ENCODE measurements at places on chromosomes 4 and X.

- peak; percentile 78 for DNase-seq
Observed at GRCh38 chr4:155666344-155667221, at the start of gene GUCY1A1. GUCY1A1 (plus strand) TSS chr4:155666848; CDS start chr4:155696868, 30,020 bp downstream.

DNA sequence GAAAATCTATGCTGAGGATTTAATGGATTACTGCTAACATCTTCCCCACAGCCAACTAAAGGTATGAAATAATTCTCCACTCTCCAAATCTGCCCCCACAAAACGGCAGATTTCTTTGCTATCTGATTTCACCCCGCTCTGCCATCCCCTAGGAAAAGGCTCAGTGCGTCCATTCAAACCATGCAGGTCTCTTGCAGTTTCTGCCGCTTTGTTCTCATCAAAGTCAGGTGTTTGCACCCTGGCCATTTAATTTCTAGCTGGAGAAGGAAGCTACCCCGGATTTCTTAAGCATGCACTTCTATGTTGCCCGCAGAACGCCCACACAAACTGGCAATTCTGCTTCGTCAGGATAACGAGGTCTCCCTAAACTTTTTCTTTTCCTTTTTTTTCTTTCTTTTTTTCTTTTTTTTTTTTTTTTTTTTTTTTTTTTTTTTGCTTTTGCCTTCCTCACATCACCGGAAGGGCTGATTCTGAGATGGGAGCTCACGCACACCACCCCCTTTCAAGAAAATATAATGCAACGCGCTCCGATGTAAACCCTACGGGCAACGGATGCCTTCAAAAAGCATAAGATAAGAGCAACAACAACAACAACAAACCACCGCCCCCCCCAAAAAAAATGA is 3.3 kb downstream of the NLGN4X start:
- no peak for DNase-seq

DNA sequence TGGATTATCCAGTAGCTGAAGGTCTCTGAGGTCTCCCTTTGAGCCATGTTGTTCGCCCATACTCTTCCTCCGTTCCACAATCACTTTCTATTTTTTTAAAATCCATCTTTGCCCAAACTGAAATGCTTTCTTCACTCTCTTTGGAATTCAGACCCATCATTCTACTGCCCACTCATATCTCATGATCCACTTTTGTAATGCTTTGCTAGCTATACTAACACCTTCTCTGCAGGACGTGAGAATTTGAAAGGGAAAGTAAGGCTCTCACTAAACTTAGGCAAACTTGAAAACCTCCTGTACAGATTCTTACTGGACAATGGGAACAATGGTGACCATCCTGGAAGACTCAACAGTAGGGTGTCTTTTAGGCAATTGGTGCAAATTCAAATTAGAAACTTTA is 8.8 kb upstream of the RTL8A start:
- no peak for DNase-seq

GRCh38 chr4:2849267-2850152 is 5.9 kb downstream of the ADD1 start:
- no peak for DNase-seq

GRCh38 chr4:113447769-113448168 is 313.8 kb downstream of the CAMK2D start:
- DNase-seq = no peak
